ENCODE measurements at places on chromosomes 7 and 10.

GRCh38 chr7:150567169-150567568, at the start of gene GIMAP4:
Gene GIMAP4, plus strand, starts transcription at chr7:150567390. Its CDS starts 2,512 bp downstream, at chr7:150569902.
- no peak for DNase-seq

- no peak for DNase-seq
Measured at GRCh38 chr10:133568287-133568614, 2.9 kb upstream of the SYCE1 start.

GRCh38 chr10:7969623-7970022, 84.9 kb upstream of the GATA3 start:
- DNase-seq = no peak

DNA sequence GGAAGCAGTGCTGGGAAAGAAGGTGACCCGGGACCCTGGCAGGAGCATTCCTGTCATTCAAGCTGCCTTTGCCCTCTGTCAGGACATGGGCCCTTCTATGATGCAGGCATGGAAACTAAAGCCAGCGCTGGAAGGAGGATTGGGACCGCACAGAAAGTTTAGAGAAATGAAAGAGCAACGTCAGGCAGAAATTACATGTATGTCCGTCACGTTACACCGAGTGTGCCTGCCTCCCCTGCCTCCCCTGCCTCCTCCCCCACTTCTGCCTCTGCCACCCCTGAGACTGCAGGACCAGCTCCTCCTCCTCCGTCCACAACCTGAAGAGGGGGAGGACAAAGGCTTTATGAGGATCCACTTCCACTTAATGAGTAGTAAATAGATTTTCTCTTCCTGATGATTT, 13.9 kb upstream of the PWWP2B start:
- no peak for DNase-seq

- DNase-seq = no peak
Measured at GRCh38 chr7:111026343-111026742, 64.6 kb upstream of the LRRN3 start.

- no peak for DNase-seq
Measured at GRCh38 chr7:15972862-15973275, 286.4 kb upstream of the MEOX2 start.

- peak; percentile 32 for DNase-seq
Measured at GRCh38 chr10:14879124-14879927, 660 bp downstream of the SUV39H2 start.

- no peak for DNase-seq
Measured at GRCh38 chr10:24661376-24661775, 62.3 kb downstream of the ARHGAP21 start.

GRCh38 chr7:2502647-2502966, 17.0 kb upstream of the LFNG start:
- no peak for DNase-seq

GRCh38 chr10:110434489-110435096, 63.1 kb upstream of the DUSP5 start:
- no peak for DNase-seq

DNA sequence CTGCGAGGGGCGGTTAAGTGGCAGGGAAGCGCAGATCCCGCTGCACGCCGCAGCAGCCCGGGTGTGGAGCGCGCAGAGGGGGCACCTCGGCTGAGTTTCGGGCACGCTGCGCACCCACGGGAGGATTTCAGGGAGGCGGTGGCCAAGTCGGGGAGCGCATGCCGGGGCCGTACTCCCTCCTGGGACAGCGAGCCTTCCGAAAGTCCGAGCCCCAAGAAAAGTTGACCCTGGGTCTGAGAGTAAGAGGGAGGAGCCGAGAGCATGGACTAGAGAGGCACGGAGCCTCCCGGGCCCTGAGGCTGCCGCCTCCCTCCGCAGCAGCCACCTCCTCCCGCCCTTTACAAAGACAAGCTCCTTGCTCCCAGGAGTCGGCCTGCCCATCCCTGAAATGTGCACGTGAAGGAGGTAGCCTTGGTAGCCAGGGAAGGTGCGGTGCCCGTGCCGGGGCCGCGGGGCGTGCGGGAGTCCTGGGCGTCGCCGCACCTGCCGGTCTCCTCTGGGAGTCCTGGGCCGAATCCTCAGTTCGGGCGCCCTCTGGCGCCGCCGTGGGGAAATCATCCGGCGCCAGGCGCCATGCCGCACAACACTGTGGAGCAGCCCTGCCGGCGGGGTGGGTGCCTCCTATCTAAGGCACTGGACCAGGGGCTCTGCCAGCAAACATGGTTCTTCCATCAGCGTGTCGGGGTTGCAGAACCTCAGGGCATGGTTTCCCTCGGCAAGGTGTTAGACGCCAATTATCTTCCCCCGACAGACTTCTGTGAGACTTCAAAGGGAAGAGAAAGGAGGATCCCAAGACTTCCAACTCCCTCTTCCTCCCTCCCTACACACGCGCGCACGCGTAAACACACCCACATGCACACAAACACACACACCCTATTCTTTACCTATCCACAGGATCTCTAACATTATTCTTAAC, 104.0 kb downstream of the TRIL start:
- peak; percentile 60 for DNase-seq

- DNase-seq = no peak
Measured at GRCh38 chr7:121882731-121883130, 9.8 kb downstream of the PTPRZ1 start.

Measured in stimulated activated CD4-positive, alpha-beta T cell treated with anti-CD3 and anti-CD28 coated beads, Interleukin-12 subunit alpha, Interleukin-12 subunit beta, amount 100 ng/mL, for 48 hours (primary cell).